ENCODE measurements at places on chromosomes 12 and 14. TPM values are rescaled to one million over a fixed set of nuclear protein-coding genes. Genes with fewer than 3 reads are reported as not detected.
A peak's percentile ranks its signal among the peaks of the same experiment; 100 is the strongest.

GRCh38 chr12:83823386-83824045, 1089.1 kb downstream of the SLC6A15 start:
- DNase-seq = peak; percentile 37

- DNase-seq = no peak
Measured at GRCh38 chr12:43501703-43502102, 50.3 kb downstream of the ADAMTS20 start.

DNA sequence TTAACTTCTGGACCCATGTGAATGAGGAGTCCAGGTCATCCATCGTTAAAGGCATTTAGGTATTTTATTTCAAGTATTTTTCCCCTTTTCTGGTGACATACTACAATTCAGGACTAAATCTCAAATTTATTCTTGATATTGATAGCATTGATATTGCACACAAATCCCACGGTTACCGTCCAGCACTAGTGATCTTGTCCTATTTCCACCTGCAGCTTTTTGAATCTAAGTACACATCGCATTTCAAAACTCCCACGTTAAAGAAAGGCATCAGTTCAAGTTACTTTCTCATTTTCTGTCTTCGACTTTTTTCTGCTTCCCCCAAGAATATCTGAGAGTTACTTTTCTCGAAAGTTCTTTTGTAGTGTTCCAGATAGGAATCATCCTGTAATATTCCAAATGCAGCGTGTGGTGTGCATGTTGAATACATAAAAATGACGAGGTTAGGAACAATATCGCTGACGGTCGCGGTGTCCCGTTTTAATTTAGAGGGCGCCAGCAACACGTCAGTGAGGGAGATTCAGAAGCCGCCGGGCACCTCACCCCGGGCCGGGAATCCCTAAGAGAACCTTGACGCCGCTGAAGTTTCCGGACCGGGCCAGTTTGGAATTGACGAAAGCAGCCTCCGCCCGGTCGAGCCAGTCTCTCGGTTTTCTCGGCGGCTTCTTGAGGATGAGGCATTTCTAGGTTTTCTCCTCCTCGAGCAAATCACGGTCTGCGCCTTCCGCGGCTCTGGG, 569 bp upstream of the RGS6 start:
- no peak for DNase-seq

GRCh38 chr12:75872762-75873161, 158.8 kb downstream of the PHLDA1 start:
- DNase-seq = peak; percentile 27

MIS18BP1 gene
- total RNA-seq = 18.2 TPM

DNA sequence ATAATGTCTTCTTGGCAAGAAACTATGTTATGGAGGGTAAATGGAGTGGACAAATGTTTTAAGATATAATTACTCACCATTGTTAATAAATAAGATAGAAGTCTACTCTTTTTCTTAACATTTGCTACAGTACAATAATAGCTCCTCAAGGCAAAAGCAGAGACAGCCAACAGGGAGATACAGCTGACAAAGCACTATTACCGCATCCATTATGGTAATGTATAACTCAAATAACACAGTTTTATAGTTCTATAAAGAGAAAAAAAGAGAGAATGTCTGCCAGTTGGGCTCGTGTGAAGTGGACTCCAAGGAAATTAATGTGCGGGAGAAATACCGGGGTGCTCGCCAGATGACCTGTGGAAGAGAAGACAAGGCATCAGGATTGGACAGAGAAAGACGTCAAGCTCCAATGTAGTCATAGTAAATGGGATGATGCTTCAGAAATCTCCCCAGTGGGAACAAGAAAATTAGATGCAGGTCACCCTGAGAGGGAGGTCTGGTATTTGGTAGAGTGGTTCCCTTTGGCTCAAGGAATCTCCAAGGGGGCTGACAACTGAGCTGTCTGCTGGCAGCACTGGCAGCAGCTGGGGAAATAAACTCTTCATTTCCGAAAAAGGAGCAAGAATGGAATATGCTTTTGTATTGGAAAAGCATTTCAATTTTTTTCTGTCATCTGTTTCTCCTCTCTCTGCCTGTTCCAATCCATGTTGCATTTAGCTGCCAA, 343.9 kb downstream of the LRFN5 start:
- DNase-seq = no peak

MEG3 gene
- 132 TPM for total RNA-seq

FAM181A gene
- not detected for total RNA-seq

GRCh38 chr14:94305620-94306019, 12.6 kb upstream of the SERPINA10 start:
- peak; percentile 2 for DNase-seq

DNA sequence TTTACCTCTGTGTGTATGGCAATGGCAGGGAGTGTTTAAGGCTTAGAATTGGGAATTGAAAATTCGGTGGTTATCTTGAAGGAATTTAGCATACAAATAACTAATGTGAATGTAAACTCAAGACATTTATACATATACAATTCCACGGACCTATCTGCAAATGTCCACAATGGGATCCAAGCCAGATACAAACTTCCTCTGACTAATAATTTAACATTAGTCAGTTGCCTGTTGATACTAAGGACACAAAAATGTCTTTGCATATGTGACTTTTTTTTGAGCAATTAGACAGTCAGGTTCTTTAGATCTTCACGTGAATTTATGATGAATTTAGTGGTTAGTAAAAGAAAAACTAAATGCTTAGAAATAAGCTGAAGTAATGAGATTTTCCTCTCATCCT, 40.5 kb downstream of the ESR2 start:
- no peak for DNase-seq

COX8C gene
- total RNA-seq = 0.43 TPM

PELI2 gene
- 26.0 TPM for total RNA-seq

GRCh38 chr12:93918262-93918661, 230.1 kb upstream of the PLXNC1 start:
- DNase-seq = no peak

GRCh38 chr12:114013575-114014345, 47.6 kb upstream of the RBM19 start:
- no peak for DNase-seq

Data from mucosa of gallbladder (tissue), 1 donor.